ENCODE measurements at places on chromosomes 4 and X.

GRCh38 chr4:87042986-87043820, 108.4 kb downstream of the AFF1 start:
- no peak for DNase-seq

GRCh38 chr4:182478475-182478874, 235.3 kb downstream of the TENM3 start:
- DNase-seq, result peak; percentile 29

GRCh38 chr4:37365888-37366287, 121.3 kb downstream of the NWD2 start:
- DNase-seq, result no peak

DNA sequence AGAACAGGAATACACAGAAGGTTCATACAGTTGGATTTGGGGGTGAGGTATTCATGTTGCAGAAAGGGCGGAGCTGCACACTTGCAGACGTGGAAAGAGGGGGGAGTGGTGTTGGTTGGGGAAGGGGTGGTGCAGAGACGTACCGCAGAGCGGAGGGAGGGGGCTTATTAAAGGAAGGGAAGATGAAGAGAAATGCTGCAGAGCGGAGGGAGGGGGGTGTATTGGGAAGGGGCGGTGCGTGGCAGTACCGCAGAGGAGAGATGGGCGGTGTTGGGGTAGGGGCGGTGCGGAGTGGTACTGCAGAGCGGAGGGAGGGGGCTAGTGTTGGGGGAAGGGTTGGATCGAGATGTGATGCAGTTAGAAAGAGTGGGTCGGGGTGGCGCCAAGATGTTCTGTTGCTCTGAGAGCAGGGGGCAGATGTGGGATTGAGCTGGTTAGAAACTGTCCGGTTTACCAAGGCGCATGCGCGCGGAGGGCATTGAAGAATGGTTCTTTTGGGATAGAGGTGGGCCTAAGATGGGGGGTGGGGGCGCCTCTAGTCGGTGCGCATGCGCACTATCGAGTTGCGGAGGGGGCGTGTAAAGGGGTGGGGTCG, 900 bp downstream of the TRO start:
- DNase-seq, result no peak

All from NCI-H187 treated with DMSO at 0.1 percent for 48 hours (cell line).